ENCODE measurements at places on chromosomes 3 and 15. TPM values are rescaled to one million over a fixed set of nuclear protein-coding genes. Genes with fewer than 3 reads are reported as not detected.

Gene XRN1
- 30.9 TPM for total RNA-seq

Gene GXYLT2
- 4.8 TPM for total RNA-seq

Gene GP9
- not detected for total RNA-seq

Gene C2CD4A
- total RNA-seq = 0.05 TPM

Gene TMEM62
- total RNA-seq = 31.0 TPM

Gene SHC4
- total RNA-seq = 2.8 TPM

Gene PTH1R
- total RNA-seq = not detected

Gene FAM162A
- total RNA-seq = 13.7 TPM

Gene CORO2B
- 10.9 TPM for total RNA-seq

Gene VEPH1
- total RNA-seq = 80.8 TPM

Gene LARP6
- 48.9 TPM for total RNA-seq

Gene CPLX3
- not detected for total RNA-seq

Gene ARGFX
- not detected for total RNA-seq

Gene GOLGA8T
- 0.23 TPM for total RNA-seq

Gene CAMP
- total RNA-seq = not detected

Gene CHL1
- total RNA-seq = not detected

Gene NR2E3
- total RNA-seq = 0.10 TPM

Gene ZIC4
- total RNA-seq = not detected

Gene GRIP2
- total RNA-seq = 0.06 TPM

Gene MYLK
- total RNA-seq = 57.8 TPM

Gene CYP1A1
- total RNA-seq = 3.7 TPM

Gene PDZRN3
- total RNA-seq = not detected

Gene TMC3
- not detected for total RNA-seq

Gene FBXW12
- total RNA-seq = not detected

Gene EEF1AKMT4
- total RNA-seq = 5.8 TPM

Gene CAMKV
- not detected for total RNA-seq

Gene TMOD2
- 11.4 TPM for total RNA-seq

Gene TM4SF4
- not detected for total RNA-seq

Gene CCDC54
- not detected for total RNA-seq

Gene FETUB
- total RNA-seq = not detected

Gene DNASE1L3
- 0.78 TPM for total RNA-seq

Gene DZIP1L
- total RNA-seq = 3.5 TPM

Gene SERINC4
- not detected for total RNA-seq

Gene PODXL2
- 21.5 TPM for total RNA-seq
